Left colon (tissue), 2 donors: ENCODE measurements at places on chromosomes 3 and 15.

- DNase-seq: no peak
These were observed 120.5 kb downstream of the PDZRN3 start for GRCh38 chr3:73504239-73504638.

DNA sequence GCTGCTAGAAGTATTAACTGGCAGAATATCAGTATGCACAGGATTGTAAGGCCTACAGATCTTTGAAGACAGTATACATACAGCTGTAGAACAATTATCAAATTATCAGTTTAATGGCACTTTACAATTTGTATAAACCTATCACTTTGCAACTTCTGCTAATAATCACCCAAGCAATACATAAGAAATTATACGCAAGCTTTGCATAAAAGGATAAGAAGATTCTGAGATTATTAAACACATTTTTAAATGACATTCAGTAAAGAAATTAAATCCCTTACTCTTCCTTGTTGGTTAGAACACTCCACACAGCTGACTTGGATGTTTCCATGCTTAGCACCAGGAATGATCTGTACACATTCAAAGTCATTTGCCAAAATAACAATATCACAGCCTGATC lies 46.8 kb downstream of the DMXL2 start:
- DNase-seq: no peak

GRCh38 chr15:27062951-27063350 lies 92.0 kb downstream of the GABRG3 start:
- DNase-seq: no peak

DNA sequence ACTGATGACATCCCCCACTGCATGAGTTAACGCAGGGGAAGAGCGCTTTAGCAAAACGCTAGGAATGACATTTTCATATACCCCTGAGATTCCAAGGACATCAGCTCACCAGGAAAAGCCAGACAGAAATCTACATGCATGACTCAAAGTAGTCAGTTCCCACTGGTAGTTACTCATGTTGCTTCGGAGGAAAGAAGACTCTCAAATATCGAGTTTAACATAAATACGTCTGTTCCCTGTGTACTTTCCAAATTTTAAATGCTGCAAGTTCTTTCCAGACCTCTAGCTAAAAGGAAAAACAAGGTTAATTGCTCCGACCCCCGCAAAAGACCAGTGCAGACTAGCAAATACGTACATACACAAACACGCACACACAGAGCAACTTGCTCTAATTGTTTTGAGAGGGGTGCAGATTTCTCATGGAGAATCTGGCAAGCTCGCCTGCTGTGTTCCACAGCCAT lies 115.4 kb upstream of the PRICKLE2 start:
- no peak for DNase-seq

GRCh38 chr15:91289324-91289723 lies 189.3 kb downstream of the SV2B start:
- DNase-seq: no peak

- DNase-seq: no peak
These were observed 326.1 kb downstream of the UNC13C start for GRCh38 chr15:54304321-54304720.

DNA sequence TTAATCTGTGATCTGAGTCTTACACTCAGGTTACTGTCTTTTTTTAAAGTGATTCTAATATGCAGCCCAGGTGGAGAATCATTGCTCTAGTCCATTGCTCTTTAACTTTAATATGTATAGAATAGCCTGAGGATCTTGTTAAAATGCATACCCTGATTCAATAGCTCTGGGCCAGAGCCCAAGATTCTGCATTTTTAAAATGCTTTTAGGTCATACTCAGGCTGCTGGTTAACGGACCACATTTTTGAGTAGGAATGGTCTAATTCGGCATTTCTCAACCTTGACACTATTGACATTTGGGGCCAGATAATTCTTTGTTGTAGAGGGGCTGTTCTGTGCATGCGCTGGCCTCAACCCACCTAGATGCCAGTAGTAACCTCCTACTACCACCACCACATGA lies 20.9 kb upstream of the FSTL1 start:
- no peak for DNase-seq

DNA sequence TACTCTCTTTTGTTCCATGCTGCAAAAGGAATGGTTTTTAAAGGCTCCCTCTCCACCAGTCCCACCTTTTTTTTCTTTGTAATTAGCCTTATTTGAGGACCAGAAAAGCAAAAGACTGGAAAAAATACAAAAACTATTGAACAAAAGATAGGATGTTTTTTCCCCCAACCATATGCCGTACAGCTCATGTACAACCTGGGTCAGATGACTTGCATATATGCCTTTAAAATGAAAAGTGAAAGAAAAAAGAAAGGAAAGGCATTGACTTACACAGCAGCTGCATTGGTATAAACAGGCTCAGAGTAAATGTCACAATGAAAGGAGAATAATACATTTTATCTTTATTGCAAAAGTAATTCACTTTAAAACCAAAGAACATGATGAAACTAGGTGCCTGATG lies 69.5 kb upstream of the CMC1 start:
- no peak for DNase-seq

GRCh38 chr15:48222627-48223026 lies 16.5 kb downstream of the SLC12A1 start:
- no peak for DNase-seq

DNA sequence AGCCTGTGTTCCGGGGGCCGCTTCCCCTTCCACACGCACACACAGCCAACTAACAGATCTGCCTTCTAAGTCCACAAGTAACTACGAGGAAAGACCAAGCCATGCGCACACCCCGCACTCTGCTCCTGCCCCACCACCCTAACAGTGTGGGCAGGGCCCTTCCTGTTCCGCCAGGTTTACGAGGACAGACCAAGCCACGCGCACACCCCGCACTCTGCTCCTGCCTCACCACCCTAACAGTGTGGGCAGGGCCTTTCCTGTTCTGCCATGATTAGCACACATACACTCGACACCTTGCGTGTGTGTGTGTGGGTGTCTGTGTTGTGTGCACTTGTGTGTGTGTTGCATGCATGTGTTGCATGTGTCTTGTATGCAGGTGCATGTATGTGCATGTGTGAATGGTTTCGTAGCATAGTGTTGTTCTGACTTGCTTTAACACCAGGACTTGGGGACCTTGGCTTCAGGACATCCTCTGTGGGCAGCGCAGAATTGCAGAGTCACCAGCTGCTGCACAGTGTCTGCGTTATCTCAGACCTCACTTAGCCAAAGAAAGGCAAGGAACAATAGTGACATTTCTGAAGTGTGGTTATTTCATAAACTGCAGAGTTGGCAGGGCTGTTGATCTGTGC lies 114.4 kb downstream of the CHSY1 start:
- no peak for DNase-seq

- DNase-seq: peak; percentile 94
These were observed 30.6 kb upstream of the SLC6A6 start for GRCh38 chr3:14371573-14372474.

GRCh38 chr15:58590926-58591325 lies 158.6 kb downstream of the ADAM10 start:
- no peak for DNase-seq

GRCh38 chr3:140530603-140531002 lies 147.3 kb upstream of the TRIM42 start:
- no peak for DNase-seq

- no peak for DNase-seq
These were observed 905.4 kb downstream of the ROBO2 start for GRCh38 chr3:77945320-77945719.

GRCh38 chr3:146148468-146148931 lies 12.5 kb downstream of the PLOD2 start:
- DNase-seq: no peak

- no peak for DNase-seq
These were observed 231.4 kb downstream of the LRRN1 start for GRCh38 chr3:4030624-4031023.

- DNase-seq: no peak
These were observed 22.9 kb upstream of the CCNL1 start for GRCh38 chr3:157182879-157183278.

DNA sequence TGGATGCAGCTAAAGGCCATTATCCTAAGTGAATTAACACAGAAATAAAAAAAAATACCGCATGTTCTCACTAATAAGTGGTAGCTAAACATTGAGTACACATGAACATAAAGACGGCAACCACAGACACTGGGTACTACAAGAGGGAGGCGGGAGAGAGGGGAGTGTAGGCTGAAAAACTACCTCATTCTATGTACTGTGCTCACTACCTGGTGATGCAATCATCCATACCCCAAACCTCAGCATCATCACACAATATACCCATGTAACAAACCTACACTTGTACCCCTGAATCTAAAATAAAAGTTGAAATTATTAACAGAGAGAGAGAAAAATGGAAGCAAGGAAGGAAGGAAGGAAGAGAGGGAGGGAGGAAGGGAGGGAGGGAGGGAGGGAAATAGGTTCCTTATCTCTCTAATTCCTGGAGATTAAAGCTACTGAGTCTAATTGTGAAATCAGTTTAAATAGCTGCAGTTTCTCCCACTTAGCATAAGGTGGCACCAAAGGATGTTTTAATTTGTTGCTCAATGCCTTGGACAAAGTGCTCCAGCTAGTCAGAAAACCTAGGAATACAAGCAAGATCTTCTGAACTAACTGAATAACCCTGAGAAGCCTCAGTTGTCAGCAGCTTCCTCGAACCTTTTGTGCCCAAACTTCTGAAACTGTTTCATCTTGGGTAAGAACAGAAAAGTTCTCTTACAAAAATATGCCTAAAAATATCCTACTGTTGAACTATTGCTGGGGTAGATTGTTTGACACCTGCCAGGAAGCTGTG lies 79.4 kb upstream of the ATP11B start:
- DNase-seq: no peak

DNA sequence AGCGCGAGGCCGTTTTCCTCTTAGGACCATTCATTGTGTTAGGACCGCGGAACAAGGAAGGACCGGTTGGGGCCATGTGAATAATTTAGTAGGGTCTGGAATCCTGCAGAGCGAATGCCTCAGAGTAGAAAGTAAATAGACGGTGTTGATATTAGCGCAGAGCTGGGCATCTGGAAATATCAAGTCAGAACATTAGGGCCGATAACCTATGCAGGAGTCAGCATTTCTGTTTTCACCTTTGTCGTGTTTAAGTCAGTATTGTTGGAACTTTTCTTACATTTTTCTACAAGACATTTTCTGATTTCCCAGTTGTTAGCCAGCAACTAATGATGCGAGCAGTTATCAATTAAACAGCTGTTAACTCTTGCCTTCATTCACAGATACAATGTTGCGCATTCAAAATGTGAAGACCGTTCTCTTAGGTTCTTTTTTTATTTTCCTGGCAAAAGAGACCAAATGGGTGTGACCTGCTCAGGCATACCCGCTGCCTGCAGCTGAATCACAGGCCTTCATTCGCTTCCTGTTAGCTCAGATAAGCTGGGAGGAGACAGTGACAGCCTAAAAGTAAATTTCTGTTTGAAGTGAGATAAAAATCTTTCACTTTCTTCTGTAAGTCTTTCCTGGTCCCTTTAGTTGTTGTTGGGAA lies 966 bp upstream of the PKM start:
- DNase-seq: peak; percentile 50

GRCh38 chr3:100042166-100042981 lies 71.9 kb downstream of the FILIP1L start:
- no peak for DNase-seq

GRCh38 chr3:30199096-30199759 lies 407.2 kb upstream of the TGFBR2 start:
- peak; percentile 39 for DNase-seq

- DNase-seq: no peak
These were observed 182.4 kb downstream of the SHQ1 start for GRCh38 chr3:72665701-72666446.

- no peak for DNase-seq
These were observed 847.2 kb upstream of the DPPA4 start for GRCh38 chr3:110184536-110184935.

DNA sequence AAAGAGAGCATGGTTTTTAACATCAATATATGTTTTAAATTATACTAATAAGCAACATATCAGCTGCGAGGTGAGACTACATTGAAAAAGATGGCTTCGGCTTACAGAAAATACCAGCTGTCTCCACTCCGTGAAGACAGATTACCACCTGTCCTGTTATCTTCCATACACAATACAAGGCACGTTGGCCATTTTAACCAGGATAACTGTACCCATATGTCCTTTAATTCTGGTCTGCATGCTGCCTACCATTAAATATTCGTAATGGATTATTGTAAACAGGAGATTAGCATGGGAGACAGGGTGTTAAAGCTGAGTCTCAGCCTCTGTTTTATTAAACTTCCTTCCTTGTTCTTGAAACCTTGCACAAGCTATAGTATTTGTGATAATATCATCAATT lies 855.5 kb downstream of the ROBO1 start:
- DNase-seq: no peak

DNA sequence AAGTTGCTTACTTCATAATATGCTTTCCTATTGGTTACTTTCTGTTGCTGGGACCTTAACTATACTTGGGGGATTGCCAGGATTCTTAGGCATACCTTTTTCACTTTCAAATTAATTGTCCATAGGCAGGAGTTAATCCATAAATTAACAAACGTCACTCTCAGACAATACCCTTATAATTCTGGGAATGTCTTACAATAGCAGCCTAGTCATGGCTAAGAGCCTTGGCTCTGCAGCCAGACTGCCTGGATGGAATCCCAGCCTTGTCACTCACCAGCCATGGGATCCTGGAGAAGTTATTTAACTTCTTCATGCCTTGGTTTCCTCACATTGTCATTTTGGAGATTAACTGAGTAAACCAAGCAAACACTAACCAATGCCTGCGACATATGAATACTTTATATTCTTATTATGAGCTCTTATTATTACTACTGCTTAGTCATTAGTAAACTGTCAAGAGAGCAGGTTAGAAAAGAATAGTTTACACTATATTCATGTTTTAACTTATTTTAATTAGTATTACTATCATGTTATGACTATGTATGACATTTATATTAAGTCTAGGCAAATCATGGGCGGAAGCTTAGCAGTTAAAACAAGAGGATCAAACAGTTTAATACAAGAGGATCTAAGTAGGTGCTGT lies 29.0 kb downstream of the GYG1 start:
- no peak for DNase-seq

DNA sequence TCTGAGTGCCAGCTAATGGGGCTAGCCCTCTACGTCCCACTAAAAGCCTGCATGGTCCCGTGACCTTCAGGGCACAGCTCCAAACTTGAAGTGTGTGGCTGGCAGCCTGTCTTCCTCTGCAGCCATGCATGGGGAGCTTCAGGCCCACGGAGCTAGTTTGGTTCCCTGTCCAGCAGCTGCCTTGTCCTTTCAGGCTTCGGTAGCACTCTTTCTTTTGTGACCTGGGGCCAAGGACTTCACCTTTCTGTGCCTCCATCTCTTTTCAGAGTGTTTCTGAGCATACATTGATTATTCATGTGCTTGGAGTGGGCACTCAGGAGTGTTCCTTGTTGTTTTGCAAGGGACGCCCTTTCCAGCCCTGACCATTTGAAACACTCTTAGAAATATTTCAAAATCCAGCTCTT lies 155.2 kb downstream of the DNAJB8 start:
- no peak for DNase-seq

- no peak for DNase-seq
These were observed 111.0 kb downstream of the MECOM start for GRCh38 chr3:169552533-169552932.

GRCh38 chr3:132088291-132088690 lies 53.5 kb upstream of the CPNE4 start:
- no peak for DNase-seq

GRCh38 chr3:124780761-124781475 lies 50.7 kb downstream of the UMPS start:
- peak; percentile 59 for DNase-seq
